Activated naive CD4-positive, alpha-beta T cell treated with anti-CD3 and anti-CD28 coated beads, Interleukin-2, amount 10 ng/mL, durations not matched to agents 7 days and 5 days (primary cell): ENCODE measurements at places on chromosomes 2 and 18.

- no peak overlapping the region for H3K27ac ChIP-seq
- peaks cover 2% of the 10 kb centered on the region for H3K36me3 ChIP-seq
Measured at GRCh38 chr2:43020990-43021669, 205.3 kb downstream of the ZFP36L2 start.

- no peak overlapping the region for H3K27ac ChIP-seq
- no peaks in the 10 kb centered on the region for H3K36me3 ChIP-seq
- H3K27me3 ChIP-seq = peaks cover 48% of the 10 kb centered on the region
- no peak for DNase-seq
Measured at GRCh38 chr2:173404841-173405750, 50.4 kb downstream of the CDCA7 start.

DNA sequence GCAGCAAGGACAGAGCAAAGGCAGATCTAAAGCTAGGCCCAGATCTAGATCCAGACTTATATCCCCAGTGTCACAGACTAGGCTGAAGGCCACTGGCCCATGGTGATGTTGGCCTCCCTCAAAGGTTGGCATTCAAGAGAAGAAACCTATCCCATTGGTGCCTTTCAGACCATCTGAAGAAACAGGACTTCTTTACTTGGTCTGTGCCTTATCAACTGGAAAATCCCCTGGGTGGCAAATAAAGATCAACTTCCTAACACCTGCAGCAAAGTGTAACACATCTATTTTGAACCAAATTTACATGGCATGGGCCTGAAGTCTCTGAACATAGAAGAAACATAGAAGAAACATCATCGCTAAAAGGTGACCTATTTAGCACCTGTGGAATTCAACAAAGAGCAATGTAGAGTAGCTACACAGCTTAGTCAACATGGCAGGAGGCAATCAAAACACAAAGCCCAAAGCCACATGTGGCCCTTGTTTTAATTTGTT lies 35.8 kb downstream of the METTL4 start:
- peaks cover 30% of the 10 kb centered on the region for H3K36me3 ChIP-seq
- H3K4me1 ChIP-seq = no peaks in the 10 kb centered on the region
- no peak overlapping the region for H3K27ac ChIP-seq
- no peak for DNase-seq
- no peaks in the 10 kb centered on the region for H3K27me3 ChIP-seq

DNA sequence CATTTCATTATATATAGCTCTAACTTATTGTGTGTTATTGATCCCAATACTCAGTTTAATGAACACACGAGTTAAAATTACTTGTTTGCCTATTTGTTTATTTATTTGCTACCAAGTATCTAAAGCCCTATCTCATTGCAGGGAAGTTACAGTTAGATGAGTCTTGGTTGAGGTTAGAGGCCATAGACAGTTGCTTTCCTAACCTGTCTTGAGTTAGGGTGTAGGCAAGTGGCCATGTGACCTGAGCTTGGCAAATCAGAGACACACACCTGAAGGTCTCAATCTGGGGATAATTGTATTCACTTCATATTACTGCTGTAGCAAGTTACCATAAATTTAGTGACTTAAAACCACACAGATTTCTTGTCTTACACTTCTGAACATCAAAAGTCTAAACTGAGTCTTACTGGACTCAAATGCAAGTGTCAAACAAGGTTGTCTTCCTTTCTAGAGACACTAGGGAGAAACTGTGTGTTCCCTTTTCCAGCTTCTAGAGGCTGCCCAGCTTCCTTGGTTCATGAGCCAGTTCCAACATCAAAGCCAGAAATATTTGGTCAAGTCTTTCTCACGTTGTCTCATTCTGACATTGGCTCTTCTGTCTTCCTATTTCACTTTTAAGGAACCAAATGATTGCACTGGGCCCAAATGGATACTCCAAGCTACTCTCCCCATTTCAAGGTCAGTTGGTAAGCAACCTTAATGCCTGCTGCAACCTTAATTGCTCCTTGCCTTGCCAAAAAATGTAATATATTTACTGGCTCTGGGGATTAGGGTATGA lies 39.7 kb downstream of the COL3A1 start:
- H3K4me3 ChIP-seq = no peak overlapping the region
- no peaks in the 10 kb centered on the region for H3K4me1 ChIP-seq
- no peak for DNase-seq
- H3K27me3 ChIP-seq = no peaks in the 10 kb centered on the region
- no peaks in the 10 kb centered on the region for H3K36me3 ChIP-seq

DNA sequence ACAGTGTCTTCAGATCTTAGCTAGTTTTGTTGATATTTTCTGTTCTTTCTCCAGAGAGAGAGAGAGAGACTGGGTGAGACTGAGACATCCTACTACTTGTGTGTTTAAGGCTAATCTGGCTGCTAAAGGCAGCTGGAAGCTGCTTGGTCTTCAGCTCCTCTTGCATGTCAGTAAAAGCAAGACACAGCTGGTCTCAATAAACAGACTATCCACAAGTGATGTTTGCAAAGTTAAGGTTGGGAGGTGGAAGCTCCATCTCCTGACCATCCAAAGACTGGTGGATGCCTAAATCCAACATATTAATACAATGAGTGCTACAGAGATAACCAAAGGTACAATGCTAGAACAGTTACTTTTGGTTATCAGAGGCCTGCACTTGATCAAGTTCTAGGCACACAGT lies 17.8 kb downstream of the ERFE start:
- H3K4me3 ChIP-seq = no peak overlapping the region
- H3K27me3 ChIP-seq = no peaks in the 10 kb centered on the region
- no peak overlapping the region for H3K27ac ChIP-seq
- H3K36me3 ChIP-seq = peaks cover 63% of the 10 kb centered on the region

GRCh38 chr2:196307775-196308305 lies 136.5 kb upstream of the STK17B start:
- no peak for DNase-seq
- no peak overlapping the region for H3K4me3 ChIP-seq
- H3K27me3 ChIP-seq = peaks cover 17% of the 10 kb centered on the region
- no peak overlapping the region for H3K27ac ChIP-seq

- H3K4me1 ChIP-seq = peaks cover 7% of the 10 kb centered on the region
- DNase-seq = no peak
- H3K4me3 ChIP-seq = no peak overlapping the region
- peaks cover 4% of the 10 kb centered on the region for H3K27me3 ChIP-seq
- H3K27ac ChIP-seq = no peak overlapping the region
- H3K36me3 ChIP-seq = no peaks in the 10 kb centered on the region
Measured at GRCh38 chr2:147639891-147640290, 204.9 kb upstream of the ACVR2A start.

DNA sequence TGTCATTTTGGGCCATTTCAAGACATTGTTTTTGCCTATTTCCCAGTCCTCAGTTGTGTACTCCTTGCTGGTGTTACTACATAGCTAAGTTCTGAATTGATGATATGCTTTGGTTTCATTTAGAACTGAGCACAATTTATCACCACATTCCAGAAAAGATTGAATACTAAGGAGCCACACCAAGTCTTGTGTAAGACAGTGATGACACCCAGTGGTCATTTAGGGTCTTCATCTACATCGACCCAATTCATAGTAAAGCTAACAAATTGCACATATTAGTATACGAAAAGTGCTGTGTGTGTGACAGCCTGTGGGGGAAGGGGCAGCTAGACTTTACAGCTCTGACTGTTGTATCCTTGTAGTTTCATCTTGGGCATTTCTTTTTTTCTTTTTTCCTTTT lies 10.9 kb upstream of the DLX2 start:
- H3K4me1 ChIP-seq = peaks cover 6% of the 10 kb centered on the region
- peaks cover 46% of the 10 kb centered on the region for H3K27me3 ChIP-seq
- peaks cover 2% of the 10 kb centered on the region for H3K36me3 ChIP-seq
- no peak for DNase-seq

DNA sequence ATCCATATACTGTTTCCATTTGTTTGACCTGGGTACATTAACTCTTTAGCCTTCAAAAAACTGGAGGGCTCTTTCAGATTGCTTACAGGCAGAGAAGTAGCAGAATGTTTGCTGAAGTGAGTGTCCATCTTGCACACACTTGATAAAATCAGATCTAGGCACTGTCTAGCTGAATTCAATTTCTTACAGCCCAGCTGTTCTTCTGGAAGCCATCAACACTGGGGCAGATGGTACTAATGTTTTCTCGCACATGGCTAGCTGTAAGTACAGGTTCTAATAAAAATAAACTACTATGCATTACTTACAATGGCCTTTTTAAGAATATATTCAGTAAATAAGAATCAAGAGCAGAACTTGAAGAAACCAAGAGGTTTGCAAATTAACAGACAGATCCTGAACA lies 175.9 kb downstream of the NBAS start:
- H3K4me1 ChIP-seq = no peaks in the 10 kb centered on the region
- DNase-seq = no peak
- no peak overlapping the region for H3K27ac ChIP-seq
- H3K27me3 ChIP-seq = no peaks in the 10 kb centered on the region

DNA sequence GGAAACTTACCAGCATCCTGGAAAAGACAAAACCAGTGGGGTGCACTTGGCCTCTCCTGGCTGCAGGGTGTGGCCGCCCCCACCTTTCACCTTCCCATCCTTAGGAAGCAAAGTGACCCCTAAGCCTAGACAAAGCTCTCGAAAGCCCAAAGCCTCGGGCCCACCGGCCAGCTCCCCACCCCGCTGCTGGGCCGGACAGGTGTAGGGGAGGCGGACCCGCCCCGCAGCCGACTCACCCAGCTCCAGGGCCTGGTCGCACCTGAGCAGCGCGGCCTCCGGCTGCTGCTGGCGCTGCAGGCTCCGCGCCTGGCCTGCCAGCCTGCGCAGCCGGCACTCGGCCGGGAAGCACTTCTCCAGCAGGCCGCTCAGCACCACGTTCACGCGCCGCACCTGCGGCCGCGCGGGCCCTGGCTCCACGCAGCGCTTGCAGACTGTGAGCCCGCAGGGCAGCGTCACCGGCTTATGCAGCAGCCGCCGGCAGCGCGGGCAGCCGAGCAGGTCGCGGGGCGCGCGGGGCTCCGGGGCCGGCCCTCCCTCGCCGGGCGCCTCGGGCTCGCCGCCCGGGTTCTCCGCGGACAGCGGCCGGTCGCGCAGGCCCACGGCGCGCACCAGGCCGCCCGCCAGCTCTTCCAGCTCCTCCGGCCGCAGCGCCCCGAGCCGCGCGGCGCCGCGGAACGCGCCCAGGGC lies 979 bp downstream of the LONRF2 start:
- H3K27me3 ChIP-seq = peaks cover 49% of the 10 kb centered on the region
- H3K36me3 ChIP-seq = peaks cover 3% of the 10 kb centered on the region
- no peaks in the 10 kb centered on the region for H3K4me1 ChIP-seq
- no peak overlapping the region for H3K4me3 ChIP-seq
- no peak for DNase-seq

- peaks cover 59% of the 10 kb centered on the region for H3K4me1 ChIP-seq
- no peak for DNase-seq
- H3K27ac ChIP-seq = peak overlapping the region; percentile 97
- peaks cover 7% of the 10 kb centered on the region for H3K27me3 ChIP-seq
- peaks cover 69% of the 10 kb centered on the region for H3K36me3 ChIP-seq
Measured at GRCh38 chr2:200861617-200862155, 2.8 kb downstream of the CLK1 start.

GRCh38 chr18:6920099-6920955 lies 190.8 kb downstream of the ARHGAP28 start:
- H3K4me3 ChIP-seq = no peak overlapping the region
- H3K27ac ChIP-seq = no peak overlapping the region
- H3K36me3 ChIP-seq = peaks cover 1% of the 10 kb centered on the region
- no peaks in the 10 kb centered on the region for H3K27me3 ChIP-seq

DNA sequence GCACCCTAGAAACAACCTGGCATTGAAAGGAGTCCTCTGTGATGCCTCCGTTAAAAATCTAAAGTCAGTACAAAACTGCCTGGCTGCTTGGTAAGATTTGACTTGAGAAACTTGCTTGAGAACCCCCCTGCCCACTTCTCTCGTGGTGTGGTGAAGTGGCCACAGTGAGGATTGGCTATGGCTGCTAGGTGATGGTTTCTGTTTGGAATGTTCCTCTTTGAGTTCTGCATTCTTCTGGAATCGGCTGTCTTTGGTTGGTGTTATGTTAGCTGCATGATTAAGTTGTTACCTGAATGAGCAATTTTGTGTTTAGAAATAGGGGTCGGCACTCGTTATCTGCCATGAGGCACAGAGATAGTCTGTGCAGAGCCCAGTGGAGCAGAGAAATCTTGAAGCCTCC lies 21.7 kb upstream of the SAG start:
- peaks cover 4% of the 10 kb centered on the region for H3K4me1 ChIP-seq
- no peak overlapping the region for H3K4me3 ChIP-seq
- H3K27ac ChIP-seq = peak overlapping the region; percentile 40
- no peak for DNase-seq

- peak overlapping the region; percentile 91 for H3K4me3 ChIP-seq
- H3K36me3 ChIP-seq = peaks cover 26% of the 10 kb centered on the region
- no peaks in the 10 kb centered on the region for H3K27me3 ChIP-seq
- H3K27ac ChIP-seq = peak overlapping the region; percentile 89
- H3K4me1 ChIP-seq = peaks cover 27% of the 10 kb centered on the region
Measured at GRCh38 chr2:75646090-75646582, 447 bp upstream of the MRPL19 start.

DNA sequence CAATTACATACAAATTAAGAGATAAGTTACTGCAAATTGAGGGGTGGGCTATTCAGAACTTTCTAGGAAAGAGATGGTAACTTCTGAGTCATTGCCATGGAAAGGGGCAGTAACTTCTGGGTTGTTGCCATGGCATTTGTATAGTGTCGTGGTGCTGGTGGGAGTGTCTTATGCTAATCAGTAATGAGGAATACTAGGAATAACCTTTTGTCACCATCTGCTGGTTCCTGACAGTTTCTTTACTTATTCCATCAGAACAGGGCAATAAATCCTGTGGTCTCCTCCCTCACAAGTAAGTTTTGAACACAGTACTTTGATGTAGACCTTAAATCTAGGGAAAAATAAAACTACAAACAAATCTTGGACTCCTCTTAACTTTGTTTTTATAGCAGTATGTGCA lies 435.4 kb downstream of the BCL11A start:
- no peaks in the 10 kb centered on the region for H3K36me3 ChIP-seq
- no peak overlapping the region for H3K4me3 ChIP-seq
- no peak for DNase-seq
- peaks cover 4% of the 10 kb centered on the region for H3K27me3 ChIP-seq
- H3K27ac ChIP-seq = no peak overlapping the region
- no peaks in the 10 kb centered on the region for H3K4me1 ChIP-seq

- peaks cover 18% of the 10 kb centered on the region for H3K4me1 ChIP-seq
- H3K36me3 ChIP-seq = no peaks in the 10 kb centered on the region
- H3K27ac ChIP-seq = peak overlapping the region; percentile 34
- no peak overlapping the region for H3K4me3 ChIP-seq
- H3K27me3 ChIP-seq = no peaks in the 10 kb centered on the region
- no peak for DNase-seq
Measured at GRCh38 chr2:160666154-160667060, 172.8 kb upstream of the RBMS1 start.

DNA sequence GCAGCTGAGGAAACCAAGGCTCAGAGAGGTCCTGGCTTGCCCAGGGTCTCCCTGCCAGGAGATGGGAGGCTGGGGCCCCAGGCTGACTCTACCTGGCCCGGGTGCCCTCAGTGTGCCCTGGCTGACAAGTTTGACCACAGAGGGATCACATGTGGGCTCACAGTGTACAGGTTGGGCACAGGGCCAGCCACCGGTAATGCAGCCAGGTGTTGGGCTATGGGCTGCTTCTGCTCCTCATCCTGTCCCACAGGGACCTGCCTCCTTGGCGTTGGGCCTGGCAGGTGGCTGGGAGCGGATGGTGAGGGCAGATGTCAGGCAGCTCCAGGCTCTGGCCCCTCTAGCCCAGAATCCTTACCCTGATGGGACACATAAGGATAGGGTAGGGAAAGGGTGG lies 250.5 kb downstream of the LOXHD1 start:
- H3K4me1 ChIP-seq = no peaks in the 10 kb centered on the region
- DNase-seq = no peak
- no peak overlapping the region for H3K4me3 ChIP-seq
- no peaks in the 10 kb centered on the region for H3K36me3 ChIP-seq
